Suprapubic skin (tissue), 4 donors: ENCODE measurements at places on chromosomes 12 and 14.

- DNase-seq: no peak
Observed at GRCh38 chr12:3630621-3631271, 122.2 kb downstream of the CRACR2A start.

DNA sequence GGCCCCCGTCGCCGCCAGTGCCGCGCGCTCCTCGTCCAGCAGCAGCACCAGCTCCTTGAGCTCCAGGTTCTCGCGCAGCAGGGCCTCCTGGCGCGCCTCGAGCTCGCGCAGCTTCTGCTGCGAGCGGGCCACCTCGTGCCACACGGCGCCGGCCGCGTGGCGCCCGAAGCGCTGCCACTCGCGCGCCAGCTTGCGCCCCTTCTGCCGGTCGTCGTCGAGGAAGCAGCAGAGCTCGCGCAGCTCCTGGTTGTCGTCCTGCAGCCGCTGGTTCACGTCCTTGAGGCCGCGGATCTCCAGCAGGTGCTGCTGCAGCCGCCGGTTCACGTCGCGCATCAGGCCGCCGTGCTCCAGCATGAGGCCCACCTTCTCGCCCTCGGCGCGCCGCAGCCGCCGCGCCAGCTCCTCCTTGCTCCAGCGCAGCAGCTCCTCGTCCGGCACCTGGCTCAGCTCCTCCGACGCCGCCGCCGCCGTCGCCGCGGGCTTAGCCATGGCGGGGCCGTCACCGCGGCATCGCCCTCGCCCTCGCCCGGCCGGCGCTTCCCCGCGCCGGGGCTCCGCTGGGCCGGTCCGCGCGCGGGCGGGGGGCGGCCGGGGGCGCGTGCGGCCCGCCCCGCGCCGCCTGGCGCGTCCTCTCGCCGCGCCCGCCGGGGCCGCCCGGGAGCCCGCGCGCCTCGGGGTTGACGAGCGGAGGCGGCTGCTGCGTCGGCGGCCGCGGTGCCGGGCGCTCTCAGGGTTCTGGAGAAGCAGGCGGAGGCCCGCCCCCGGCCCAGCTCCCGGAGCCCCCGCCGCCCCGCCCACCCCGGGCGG, at the start of gene CCDC85C:
CCDC85C (minus strand) TSS at position 737 of the 807 bp plus-strand sequence; CDS start at position 489, 248 bp downstream.
- DNase-seq: no peak

DNA sequence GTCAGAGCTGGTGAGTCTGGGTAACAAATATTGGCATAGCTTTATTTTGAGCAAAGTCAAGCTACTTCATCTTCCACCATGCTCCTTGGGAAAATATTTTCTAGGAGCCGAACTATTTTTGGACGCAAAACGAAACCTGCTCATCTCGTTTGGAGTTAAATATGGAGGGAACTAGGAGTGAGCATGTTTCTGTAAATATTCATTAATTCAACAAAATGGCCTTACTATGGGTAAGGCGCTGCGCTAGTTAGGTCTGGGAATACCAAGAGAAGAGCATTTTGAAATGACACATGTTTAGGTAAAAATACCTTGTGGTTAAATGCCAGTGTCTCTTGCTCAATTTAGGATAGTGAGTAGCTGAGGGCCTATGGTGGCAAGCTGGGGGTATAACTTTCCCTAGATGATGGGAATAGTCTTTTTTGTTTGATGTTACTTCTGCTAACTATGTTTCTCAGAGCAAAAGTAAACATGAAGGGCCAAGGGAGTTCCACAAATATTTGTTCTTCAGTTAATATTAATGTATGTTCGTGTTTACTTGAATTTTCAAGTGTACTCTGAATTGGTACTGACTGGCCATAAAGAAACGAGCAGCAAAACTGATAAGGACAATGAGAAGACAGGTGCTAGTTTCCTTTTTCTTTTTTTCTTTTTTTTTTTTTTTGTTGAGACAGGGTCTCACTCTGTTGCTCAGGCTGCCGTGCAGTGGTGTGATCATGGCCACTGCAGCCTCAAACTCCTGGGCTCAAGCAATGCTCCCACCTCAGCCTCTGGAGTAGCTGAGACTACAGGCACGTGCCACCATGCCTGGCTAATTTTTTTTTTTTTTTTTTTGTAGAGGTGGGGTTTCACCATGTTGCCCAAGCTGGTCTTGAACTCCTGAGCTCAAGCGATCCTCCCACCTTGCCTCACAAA, 77.7 kb downstream of the MAP1LC3B2 start:
- no peak for DNase-seq

DNA sequence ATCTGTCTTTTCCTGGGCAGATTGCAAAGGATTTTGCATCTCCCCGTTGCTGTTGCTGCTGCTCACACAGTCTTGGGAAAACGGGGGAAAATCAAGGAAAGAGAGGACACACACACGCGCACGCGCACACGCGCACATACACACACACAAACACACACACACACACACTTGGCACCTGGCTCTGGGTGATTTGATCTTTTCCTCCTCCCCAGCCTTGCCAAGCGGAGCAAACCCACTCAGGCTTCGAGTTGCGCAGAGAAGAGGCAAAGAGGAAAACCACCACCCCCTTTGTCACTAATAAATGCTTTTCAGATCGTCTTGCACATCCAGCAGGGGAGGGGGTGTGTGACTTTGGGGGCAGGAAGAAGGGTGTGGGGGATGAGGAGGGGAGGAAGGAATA, 965 bp upstream of the NOS1 start:
- no peak for DNase-seq

DNA sequence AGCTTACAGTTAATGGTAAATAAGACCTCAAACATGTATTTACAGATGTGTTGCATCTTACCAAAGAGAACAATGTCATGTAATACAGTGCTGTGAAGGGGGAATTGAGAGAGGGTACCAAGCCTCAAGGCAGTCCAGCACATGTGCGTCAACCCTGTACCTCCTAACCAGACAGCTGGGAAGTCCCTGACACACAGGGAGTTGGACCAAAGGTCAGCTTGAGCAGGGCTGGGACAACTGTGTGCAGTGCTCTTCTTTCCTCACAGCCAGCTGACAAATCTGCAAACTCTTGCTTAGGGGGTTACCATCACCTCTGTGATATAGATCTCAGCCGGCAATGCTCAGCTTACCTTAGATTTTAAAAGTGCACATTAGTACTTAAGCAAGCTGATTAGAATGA, 56.8 kb upstream of the RIC8B start:
- no peak for DNase-seq

GRCh38 chr14:67725171-67725570, 23.5 kb downstream of the RDH12 start:
- no peak for DNase-seq

GRCh38 chr14:101351769-101352168, 209.5 kb upstream of the DIO3 start:
- peak; percentile 44 for DNase-seq

- no peak for DNase-seq
Observed at GRCh38 chr12:103422328-103422727, 73.4 kb downstream of the C12orf42 start.

- peak; percentile 90 for DNase-seq
Observed at GRCh38 chr14:55102141-55102621, 26.9 kb upstream of the LGALS3 start.

DNA sequence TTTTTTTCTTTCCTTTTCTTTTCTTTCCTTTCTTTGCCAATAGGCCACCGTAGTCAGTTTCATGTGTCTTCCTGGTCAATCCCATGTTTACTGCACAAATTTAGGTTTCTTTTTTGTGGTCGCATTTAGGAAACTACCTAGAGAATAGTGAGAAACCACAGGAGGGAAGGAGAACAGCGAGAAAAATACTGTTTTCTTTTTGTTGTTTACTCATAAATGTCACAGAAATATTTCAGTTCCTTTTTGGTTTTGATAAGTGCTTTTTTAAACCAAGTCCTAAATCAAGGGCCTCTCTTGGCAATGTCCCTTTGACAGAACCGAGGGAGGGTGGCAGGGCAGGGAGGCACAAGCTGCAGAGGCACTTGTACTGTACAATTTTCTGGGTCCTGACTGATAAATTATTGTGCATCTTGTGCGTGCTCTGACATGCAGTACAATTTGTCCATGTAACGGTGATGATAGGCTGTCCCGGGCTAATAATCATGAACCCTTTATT, 326.1 kb downstream of the CACNA1C start:
- peak; percentile 20 for DNase-seq

- no peak for DNase-seq
Observed at GRCh38 chr14:50797250-50798047, 33.5 kb downstream of the NIN start.

DNA sequence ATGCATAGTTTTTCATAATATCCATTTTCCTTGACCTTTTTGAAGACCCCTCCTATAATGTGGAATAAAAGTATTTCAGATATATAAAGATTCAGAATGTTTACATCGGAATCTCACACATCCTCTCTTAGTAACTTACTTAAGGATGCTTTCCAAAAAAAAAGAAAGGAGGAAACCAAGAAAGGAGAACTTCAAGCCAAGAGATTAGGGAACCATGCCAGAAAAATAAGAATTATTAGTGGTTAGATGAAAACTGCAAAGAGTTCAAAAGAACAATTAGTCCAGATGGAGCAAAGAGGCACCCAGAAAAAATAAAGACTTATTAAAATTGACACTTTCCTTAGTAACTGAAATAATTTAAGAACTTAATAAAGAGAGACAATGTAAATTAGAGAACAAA, 179.2 kb downstream of the DUSP6 start:
- no peak for DNase-seq

- no peak for DNase-seq
Observed at GRCh38 chr14:38751459-38751858, 351.6 kb downstream of the SEC23A start.

- no peak for DNase-seq
Observed at GRCh38 chr14:79555429-79555828, 655.9 kb downstream of the DIO2 start.

DNA sequence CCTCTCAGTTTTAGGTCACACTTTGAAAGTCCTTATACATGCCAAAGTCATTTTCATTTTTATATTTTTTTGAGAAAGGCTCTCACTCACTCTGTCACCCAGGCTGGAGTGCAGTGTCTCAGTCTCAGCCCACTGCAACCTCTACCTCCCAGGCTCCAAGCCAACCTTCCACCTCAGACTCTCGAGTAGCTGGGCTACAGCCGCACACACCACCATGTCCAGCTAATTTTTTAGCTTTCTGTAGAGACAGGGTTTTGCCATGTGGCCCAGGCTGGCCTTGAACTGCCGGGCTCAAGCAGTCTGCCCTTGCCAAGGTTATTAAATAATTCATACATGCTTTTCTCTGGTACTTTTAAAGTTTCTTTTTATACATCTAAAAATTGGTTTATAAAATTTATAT, 166.0 kb downstream of the ERC1 start:
- DNase-seq: no peak

- no peak for DNase-seq
Observed at GRCh38 chr12:102964872-102965271, 7.4 kb downstream of the ASCL1 start.

DNA sequence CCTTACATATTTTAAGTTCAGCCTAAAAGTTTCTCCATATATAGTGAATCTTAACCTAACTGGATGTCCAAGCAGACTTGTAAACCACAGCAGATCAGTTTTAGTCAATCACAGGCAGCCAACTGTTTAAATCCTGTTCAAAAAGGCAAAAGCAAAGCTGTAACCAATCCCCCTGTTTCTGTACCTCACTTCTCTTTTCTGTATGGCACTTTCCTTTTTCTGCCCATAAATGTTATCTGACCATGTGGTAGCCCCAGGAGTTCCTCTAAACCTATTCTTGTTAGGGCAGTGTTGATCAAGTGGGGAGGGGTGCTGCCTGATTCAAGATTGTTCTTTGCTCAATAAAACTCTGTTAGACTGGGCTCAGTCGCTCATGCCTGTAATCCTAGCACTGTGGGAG, 8.5 kb upstream of the DACT1 start:
- no peak for DNase-seq

- DNase-seq: no peak
Observed at GRCh38 chr12:25771041-25771440, 187.4 kb upstream of the RASSF8 start.

DNA sequence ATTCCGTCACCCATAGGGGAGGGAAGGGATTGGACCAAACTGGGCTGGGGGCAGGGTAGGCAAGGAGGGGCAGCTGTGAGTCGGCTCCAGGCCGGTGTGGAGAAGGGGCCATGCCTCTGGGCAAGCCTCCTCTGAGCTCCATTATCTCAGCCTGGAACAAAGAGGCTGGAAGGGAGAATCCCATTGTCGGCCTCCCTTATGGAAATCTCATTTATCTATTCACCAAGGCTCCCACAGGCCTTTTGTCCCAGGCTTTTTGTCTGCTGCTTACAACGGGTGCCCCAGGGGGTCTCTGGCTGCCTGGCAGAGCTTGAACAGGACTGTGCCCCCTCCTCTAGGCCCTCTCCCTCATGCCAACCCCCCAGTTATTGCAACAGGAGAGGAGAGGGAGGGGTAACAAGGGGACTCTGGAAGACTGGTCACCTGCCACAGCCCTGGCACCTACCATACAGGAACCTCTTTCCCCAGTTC, 19.5 kb downstream of the FIGNL2 start:
- DNase-seq: no peak

- peak; percentile 66 for DNase-seq
Observed at GRCh38 chr12:120468325-120468820, 1.2 kb downstream of the SRSF9 start.

- no peak for DNase-seq
Observed at GRCh38 chr14:87996291-87996592, 3.3 kb upstream of the GALC start.

DNA sequence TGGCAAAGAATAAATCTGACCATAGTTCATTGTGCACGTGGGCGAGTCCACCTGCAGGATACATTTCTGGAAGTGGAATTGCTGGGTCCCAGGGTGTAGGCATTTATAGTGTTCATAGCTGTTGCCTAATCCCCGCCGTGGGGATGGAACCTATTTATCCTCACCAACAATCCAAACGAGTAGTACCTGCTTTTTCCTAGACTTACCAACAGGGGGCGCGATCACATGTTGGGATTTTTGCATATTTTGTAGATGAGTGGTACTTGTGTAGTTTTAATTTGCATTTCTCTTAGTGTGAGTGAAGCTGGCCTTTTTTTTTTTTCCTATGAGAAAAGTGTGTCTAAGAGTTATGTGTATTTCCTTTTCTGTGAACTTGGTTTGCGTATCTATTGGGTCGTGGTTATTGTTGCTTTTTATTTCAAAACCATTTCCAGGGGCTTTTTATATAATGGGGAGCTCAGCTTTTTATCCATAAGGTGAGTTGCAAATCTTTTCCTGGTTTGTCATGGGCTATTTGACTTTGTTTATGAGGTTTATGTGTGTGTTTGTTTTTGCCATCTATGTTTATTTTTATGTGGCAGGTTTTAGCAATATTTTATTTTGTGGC, 67.2 kb downstream of the CCDC92 start:
- DNase-seq: no peak

GRCh38 chr12:51705450-51705849, 114.4 kb downstream of the SCN8A start:
- DNase-seq: no peak

DNA sequence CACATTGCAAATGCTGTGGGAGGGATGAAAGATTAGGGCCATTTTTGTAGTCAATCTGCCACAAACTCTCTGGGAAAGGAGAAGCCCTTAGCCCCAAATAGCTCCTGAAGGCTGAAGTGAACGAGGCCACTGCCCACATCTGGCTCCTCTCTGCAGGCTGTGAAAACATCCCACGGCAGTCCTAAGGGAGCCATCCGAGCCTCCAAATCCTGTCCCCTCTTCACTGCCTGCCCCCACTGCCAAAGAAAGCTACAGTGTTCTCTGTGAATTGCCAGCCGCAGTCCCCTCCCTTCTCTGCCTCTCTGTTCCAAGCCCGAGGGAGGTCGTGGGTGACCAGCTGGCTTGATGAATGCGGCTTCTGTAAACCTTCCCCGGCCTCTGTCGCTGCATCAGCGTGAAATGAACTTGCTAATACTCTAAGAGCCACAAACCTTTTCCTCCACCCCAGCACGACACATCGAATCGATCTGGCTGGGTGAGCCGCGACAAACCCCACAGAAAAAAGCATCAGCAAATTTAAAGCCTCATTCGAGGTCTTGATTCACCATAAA, 180.7 kb upstream of the NRXN3 start:
- no peak for DNase-seq
